WTC11 (cell line): ENCODE measurements at places on chromosomes 2 and 18. TPM values are rescaled to one million over a fixed set of nuclear protein-coding genes. Genes with fewer than 3 reads are reported as not detected.

Gene OSR1
- 0.22 to 0.55 TPM (median 0.27 TPM) in 3 replicates for total RNA-seq

Gene TXNDC9
- total RNA-seq = 24.1 to 31.0 TPM (median 24.6 TPM) in 3 replicates

Gene PTGR3
- 11.8 to 13.8 TPM (median 12.8 TPM) in 3 replicates for total RNA-seq

Gene TWIST2
- 4.1 to 5.7 TPM (median 5.1 TPM) in 3 replicates for total RNA-seq

Gene ALPG
- total RNA-seq = 0.94 to 1.3 TPM (median 1.2 TPM) in 3 replicates

DNA sequence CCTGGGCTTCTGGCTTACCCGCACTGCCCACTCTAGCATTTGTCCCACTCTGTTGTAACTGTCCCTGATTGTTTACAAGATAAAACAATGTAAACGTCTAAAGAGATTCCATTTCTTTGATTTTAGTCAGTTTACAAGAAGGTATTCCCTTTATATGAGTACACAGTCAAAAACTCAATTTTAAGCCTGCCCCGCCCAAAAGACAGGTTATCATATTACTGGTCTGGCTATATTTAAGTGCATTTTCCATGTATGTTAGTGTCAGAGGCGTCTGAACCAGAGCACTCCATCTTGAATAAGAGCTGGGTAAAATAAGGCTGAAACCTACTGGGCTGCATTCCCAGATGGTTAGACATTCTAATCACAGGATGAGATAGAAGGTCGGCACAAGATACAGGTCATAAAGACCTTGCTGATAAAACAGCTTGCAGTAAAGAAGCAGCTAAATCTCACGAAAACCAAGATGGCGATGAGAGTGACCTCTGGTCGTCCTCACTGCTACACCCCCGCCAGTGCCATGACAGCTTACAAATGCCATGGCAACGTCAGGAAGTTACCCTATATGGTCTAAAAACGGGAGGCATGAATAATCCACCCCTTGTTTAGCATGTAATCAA is 15.0 kb downstream of the GPR45 start:
- H3K27ac ChIP-seq = no peak overlapping the region
- peaks cover 5% of the 10 kb centered on the region; the same call in 1 of the 2 replicates for H3K4me1 ChIP-seq
- no peak for DNase-seq
- no peak overlapping the region for H3K4me3 ChIP-seq
- no peaks in the 10 kb centered on the region for H3K36me3 ChIP-seq

DNA sequence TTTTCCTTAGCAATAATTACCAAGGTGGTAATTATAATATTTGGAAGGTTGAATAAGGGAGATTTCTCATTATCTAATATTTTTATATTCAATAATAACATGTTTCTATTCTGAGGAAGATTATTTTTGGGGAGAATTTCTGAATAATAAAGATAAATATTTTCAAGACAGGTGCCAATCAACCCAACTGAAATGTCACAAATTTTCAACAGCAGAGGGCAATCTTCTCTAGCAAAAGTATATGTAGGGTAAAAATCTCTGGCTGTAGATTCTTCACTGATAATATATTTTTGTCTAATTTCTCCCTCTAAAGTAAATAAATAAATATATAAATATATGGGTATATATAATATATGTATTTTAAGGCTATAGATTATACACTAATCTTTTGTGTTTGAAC is 1187.2 kb upstream of the CRIM1 start:
- no peak overlapping the region for H3K27ac ChIP-seq
- no peak for DNase-seq
- no peaks in the 10 kb centered on the region for H3K4me1 ChIP-seq
- no peaks in the 10 kb centered on the region for H3K36me3 ChIP-seq
- no peak overlapping the region for H3K4me3 ChIP-seq

DNA sequence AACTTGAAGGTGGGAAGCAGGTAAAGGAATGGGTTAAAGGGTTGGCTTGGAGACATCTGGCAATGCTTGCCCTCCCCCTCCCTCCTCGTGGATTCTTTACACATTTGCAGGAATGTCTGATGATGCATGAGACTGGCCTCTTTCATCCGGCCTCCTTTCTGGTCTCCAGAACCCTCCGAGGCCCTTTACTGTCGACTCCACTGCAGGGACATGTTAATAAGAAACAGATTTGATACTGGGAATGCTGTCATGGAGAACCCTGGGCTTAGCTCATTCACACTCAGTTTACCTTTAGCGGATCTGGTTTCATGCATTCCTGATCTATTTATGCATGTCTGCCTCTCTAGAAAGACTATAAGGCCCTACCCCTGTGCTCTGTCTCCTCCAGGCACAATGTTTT is 238.7 kb downstream of the TGIF1 start:
- DNase-seq = no peak
- H3K36me3 ChIP-seq = peaks cover 17% of the 10 kb centered on the region
- H3K27ac ChIP-seq = 0 out of 2 replicates have a peak overlapping the region, but pooled peaks have one; percentile 20
- no peaks in the 10 kb centered on the region for H3K27me3 ChIP-seq
- H3K4me1 ChIP-seq = peaks cover 19% of the 10 kb centered on the region
- no peak overlapping the region for H3K4me3 ChIP-seq

DNA sequence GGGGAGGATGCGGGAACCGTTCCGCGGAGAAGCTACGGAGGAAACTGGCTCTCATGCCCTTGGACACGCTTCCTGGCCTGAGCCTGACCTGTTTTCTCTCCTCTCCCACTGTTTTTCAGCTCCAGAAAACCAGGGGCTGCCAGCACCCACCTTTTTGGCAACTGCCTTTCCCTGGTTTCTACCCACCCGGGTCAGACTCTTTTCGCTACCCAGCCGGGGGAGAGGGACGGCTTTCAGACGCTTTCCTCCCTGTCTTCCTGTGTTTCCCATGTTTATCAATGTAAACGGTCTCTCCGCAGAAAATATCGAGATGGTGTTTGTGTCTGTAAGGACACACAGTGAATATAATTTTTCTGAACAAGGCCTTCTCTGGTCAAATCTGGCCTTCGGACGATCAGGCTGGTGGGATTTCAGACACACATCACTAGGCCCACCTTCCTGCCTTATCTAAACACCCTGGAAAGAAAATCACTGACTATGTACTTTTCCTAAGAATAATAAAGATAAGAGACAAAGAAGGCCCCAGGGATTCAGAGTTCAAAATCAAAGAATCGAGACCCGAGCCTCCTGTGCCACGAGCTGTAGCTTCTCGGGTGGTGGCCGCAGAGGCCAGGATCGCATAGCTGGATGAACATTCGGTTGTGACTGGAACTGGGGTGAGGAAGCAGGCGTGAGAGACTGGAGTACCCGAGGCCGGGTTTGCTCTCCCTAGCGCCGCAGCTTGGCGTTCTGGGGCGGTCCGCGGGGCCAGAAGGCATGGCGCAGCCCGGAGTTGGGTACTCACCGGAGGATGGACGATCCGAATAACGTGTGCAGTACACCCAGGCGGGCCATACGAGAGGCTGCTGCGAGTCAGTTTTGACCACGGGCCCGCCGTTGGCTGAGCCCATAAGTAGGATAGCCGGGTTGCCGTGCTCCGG is 1.7 kb downstream of the EN1 start:
- H3K4me1 ChIP-seq = peaks cover 72% of the 10 kb centered on the region
- H3K36me3 ChIP-seq = peaks cover 3% of the 10 kb centered on the region; the same call in 1 of the 2 replicates
- no peak overlapping the region for H3K27ac ChIP-seq
- no peak for DNase-seq
- H3K4me3 ChIP-seq = peak overlapping the region; percentile 50

DNA sequence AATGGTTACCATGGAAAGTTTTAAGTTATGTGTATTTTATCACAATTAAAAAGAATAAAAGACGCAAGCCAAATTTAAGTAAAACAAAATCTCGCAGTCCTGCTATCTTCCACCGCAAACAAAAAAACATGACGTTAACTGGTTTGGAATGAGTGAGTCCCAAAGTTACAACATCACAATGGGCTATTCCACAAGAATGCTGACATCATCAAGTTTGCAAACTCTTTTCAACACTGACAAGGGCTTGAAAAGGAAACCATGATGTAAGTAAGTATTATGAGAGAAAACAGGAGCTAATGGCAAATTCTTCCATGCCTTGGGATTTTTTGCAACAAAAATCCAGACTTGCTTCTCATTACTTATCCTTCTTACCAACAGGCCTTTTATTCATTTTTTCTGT is 31.1 kb downstream of the SIGLEC15 start:
- DNase-seq = no peak
- peaks cover 39% of the 10 kb centered on the region for H3K36me3 ChIP-seq
- H3K4me1 ChIP-seq = 0 out of 2 replicates have a peak, but pooled peaks cover 5% of the 10 kb centered on the region
- no peaks in the 10 kb centered on the region for H3K27me3 ChIP-seq
- no peak overlapping the region for H3K4me3 ChIP-seq
- no peak overlapping the region for H3K27ac ChIP-seq

DNA sequence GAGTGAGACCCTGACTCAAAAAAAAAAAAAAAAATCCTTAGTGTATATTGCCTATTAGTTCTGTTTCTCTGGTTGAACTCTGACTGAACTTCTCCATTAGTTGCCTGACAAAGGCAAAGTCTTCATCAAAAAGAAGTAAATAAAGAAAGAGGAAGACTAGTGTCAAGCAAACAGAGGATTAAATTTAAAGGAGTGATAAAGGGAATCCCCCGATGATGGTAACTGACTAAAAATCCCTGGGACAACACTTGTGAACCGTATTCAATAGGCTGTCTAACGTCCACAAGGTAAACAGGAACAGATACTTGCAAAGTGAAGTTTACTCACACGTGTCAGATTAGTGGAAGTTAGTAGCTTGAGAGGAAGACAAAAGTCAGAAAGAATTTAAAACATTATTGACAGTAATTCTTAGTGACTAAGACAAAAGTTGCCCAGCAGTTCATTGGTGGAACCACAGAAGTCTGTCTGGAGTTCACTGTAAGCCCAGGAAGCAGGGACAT is 26.2 kb upstream of the SPOPL start:
- H3K36me3 ChIP-seq = no peaks in the 10 kb centered on the region
- H3K4me3 ChIP-seq = no peak overlapping the region
- no peak for DNase-seq
- H3K27ac ChIP-seq = no peak overlapping the region
- H3K27me3 ChIP-seq = no peaks in the 10 kb centered on the region

DNA sequence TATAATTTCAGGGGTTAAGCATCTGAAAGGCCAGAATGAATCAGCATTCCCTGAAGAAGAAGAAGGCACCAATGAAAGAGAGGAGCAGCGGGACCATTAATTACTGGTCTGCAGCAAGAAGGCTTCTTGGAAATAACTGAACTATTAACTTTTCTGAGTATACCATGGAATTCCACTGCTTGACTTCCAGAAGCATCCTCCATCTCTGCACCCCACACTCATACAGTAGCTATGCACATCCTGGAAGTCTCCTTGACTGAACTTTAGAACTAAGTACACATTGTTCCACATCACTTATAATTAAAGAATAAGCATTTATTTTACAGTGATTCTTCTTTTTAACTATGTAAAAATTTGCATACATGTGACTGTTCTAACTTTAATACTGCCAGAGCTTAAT is 131.5 kb downstream of the PPP1R1C start:
- no peak overlapping the region for H3K27ac ChIP-seq
- DNase-seq = no peak
- H3K4me1 ChIP-seq = peaks cover 6% of the 10 kb centered on the region; the same call in 1 of the 2 replicates
- no peaks in the 10 kb centered on the region for H3K27me3 ChIP-seq
- no peak overlapping the region for H3K4me3 ChIP-seq
- H3K36me3 ChIP-seq = no peaks in the 10 kb centered on the region

GRCh38 chr18:79210002-79210910 is 141.1 kb downstream of the ATP9B start:
- no peaks in the 10 kb centered on the region for H3K27me3 ChIP-seq
- H3K4me1 ChIP-seq = no peaks in the 10 kb centered on the region
- peaks cover 5% of the 10 kb centered on the region; the same call in 1 of the 2 replicates for H3K36me3 ChIP-seq

GRCh38 chr2:174007010-174007409 is 41.8 kb upstream of the SP3 start:
- H3K27ac ChIP-seq = 0 out of 2 replicates have a peak overlapping the region, but pooled peaks have one; percentile 18
- H3K27me3 ChIP-seq = peaks cover 8% of the 10 kb centered on the region
- H3K36me3 ChIP-seq = no peaks in the 10 kb centered on the region
- no peak for DNase-seq

GRCh38 chr2:103284750-103285149 is 522.9 kb downstream of the TMEM182 start:
- no peaks in the 10 kb centered on the region; the same call in 1 of the 2 replicates for H3K27me3 ChIP-seq
- H3K36me3 ChIP-seq = no peaks in the 10 kb centered on the region
- H3K4me1 ChIP-seq = peaks cover 21% of the 10 kb centered on the region
- DNase-seq = no peak

GRCh38 chr2:205358351-205358815 is 323.9 kb upstream of the NRP2 start:
- H3K4me1 ChIP-seq = peaks cover 44% of the 10 kb centered on the region
- peak; percentile 13 for DNase-seq
- no peaks in the 10 kb centered on the region for H3K27me3 ChIP-seq
- H3K27ac ChIP-seq = peak overlapping the region; percentile 70
- H3K4me3 ChIP-seq = no peak overlapping the region
- 0 out of 2 replicates have a peak, but pooled peaks cover 3% of the 10 kb centered on the region for H3K36me3 ChIP-seq

DNA sequence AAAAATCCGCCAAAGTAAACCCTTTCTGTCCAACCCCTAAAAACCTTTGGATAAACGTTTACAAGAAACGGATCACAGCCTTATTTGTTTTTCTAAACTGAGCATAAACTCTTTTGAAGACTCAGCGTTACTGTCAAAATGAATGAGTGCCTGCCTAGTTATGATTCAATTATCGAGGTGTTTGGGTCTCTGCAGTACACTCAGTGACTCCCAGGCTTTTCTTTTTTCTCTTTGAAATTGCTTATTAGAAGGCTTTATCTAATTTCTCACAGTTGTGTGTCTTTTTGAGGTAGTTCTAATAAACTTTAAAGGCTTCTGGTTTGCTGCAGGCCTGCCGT is 663 bp downstream of the RHBDD1 start:
- peaks cover 11% of the 10 kb centered on the region for H3K27me3 ChIP-seq
- peaks cover 6% of the 10 kb centered on the region for H3K36me3 ChIP-seq
- no peak for DNase-seq
- peaks cover 13% of the 10 kb centered on the region for H3K4me1 ChIP-seq
- H3K4me3 ChIP-seq = peak overlapping the region; percentile 76

GRCh38 chr18:56545464-56545863 is 92.9 kb downstream of the TXNL1 start:
- H3K4me3 ChIP-seq = no peak overlapping the region
- H3K4me1 ChIP-seq = peaks cover 11% of the 10 kb centered on the region; the same call in 1 of the 2 replicates
- DNase-seq = no peak
- H3K36me3 ChIP-seq = no peaks in the 10 kb centered on the region
